Common myeloid progenitor, CD34-positive (primary cell): ENCODE measurements at places on chromosomes 16 and 17.

- DNase-seq, result no peak
Measured at GRCh38 chr16:84603940-84604339, 13.9 kb downstream of the COTL1 start.

DNA sequence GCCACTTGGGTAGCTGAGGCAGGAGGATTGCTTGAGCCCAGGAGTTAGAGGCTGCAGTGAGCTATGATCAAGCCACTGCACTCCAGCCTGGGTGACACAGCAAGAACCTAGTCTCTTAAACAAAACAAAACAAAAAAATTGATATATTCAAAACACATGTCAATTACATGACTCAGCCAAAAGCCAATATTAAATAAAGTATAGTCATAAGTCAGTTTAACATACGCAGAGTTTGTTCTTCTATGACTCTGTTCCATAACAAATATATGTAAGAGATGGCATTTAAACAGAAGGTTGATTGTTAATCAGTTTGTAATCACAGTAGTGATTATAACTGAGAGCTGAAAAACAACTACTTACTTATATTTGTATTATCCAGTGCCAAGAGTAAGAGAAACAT, 106.5 kb downstream of the CDH8 start:
- DNase-seq, result no peak

DNA sequence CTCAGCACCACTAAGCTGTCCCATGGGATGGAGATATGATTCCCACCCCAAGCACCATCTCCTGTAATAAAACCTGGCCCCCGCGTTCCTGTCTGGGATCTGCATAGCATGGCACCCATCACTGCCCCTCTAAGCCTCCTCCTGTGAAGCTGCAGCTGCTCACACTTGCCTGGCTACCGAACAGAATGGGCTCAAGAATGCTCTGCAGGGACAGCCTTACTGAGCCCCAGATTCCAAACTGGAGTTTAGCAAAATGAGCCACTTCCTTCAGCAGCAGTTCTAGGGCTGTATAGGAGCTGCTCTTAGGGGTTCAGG, 256.1 kb downstream of the CPPED1 start:
- no peak for DNase-seq

- no peak for DNase-seq
Measured at GRCh38 chr16:14199199-14199598, 128.1 kb downstream of the MRTFB start.

DNA sequence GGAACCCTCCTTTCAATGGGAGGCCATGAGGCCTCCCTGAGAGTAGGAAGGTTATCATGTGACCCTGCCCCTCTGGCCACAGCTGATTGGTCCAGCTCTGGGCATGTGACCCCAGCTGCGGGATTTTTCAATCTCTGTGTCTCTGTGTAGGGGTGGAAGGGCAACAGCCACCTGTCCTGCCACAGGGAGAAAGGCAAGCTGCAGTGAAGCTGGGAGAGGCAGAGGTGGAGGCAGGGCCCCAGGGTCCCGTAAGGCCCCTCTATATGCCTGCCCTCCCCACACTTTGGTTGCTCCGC, 10.9 kb downstream of the DNAAF8 start:
- DNase-seq, result no peak
